ENCODE measurements at places on chromosomes 11 and 22.

DNA sequence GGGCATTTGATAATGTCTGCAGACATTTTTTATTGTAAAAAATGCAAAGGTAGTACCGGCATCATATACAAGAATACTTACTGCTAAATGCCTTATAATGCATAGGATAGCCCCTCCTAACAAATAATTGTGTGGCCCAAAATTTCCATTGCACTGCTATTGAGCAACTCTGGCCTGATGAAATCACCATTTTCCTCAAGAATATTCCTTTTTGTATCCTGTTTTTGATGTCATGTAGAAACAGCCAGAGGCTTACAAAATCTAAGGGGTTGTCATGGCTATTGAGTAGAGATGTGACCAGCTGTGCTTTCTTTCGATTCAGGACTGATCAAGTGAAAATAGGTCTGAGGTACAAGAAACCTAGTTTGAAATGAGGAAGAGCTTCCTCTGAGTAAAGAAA, 854.3 kb downstream of the KCNA4 start:
- DNase-seq, result no peak

GRCh38 chr22:27387561-27387960, 414.0 kb downstream of the MN1 start:
- DNase-seq, result no peak

GRCh38 chr22:30720263-30720837, 25.7 kb downstream of the OSBP2 start:
- no peak for DNase-seq

- no peak for DNase-seq
These were observed 51.2 kb downstream of the CSTF3 start for GRCh38 chr11:33110083-33110482.

DNA sequence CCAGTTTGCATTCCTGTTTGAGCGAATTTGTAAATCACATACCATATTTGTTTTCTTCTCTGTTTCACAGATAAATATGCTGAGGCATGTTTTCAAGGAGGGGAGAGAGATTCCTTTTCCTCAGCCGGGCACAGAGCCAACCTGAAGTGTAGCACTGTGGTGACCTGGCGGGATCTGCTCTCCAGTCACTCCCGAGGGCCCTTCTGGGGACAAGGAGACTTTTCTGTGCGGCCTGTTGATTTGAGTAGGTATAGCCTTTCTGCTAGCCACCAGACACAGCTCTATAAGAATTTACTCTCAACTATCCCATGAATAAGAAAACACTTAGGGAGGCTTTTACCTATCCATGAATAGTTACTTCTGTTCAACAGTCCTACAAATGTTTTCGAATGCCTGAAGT, 63.5 kb upstream of the FDX1 start:
- DNase-seq, result no peak

DNA sequence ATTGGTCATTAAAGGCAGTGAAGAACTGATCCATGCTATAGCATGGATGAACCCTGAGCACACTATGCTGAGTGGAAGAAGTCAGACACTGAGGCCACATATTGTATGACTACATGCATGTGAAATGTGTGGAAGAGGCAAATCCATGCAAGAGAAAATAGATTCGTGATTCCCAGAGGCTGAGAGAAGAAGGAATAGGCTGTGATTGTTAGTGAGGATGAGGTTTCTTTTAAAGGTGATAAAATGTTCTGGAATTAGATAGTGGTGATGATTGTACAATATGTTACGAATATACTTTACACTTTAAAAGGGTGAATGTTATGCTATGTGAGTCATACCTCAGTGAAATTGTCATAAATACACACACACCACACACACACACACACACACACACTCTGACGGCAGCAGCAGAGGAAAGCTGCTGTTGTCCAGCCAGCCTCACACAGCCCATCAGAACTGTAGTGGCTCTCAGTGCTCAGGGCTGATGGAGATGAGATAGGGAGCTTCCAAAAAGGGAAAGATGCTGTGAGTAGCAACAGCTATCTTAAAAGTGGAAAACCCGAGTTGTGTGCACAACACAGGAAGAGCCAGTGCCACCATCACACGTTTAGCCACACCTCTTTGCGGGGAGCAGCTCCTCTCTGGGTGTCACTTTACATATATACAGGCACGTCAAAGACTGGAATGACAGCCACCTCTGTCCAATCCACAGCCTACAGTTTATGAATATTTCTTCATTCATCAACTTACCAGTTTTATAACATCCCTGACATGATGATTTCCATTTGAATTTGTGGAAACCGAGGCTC, 153.0 kb downstream of the SPATA19 start:
- DNase-seq, result no peak

DNA sequence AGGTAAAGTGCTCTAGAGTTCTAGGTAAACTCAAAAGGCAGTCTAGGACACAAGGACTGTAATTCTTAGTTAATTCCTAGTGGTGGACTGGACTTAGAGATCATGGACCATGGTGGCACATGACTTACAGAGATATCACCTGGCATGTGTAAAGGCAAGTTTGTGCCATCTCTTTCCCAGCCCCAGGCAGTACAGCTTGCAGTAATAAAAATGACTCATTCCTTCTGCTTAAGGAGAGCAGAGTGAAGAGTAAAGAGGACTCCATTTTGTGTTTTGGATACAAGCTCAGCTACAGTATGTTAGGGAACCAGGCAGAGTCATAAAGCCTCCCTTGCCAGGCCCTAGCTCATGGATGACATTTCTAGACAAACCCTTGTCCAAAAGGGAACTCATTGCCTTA, 629.9 kb downstream of the JRKL start:
- DNase-seq, result no peak

DNA sequence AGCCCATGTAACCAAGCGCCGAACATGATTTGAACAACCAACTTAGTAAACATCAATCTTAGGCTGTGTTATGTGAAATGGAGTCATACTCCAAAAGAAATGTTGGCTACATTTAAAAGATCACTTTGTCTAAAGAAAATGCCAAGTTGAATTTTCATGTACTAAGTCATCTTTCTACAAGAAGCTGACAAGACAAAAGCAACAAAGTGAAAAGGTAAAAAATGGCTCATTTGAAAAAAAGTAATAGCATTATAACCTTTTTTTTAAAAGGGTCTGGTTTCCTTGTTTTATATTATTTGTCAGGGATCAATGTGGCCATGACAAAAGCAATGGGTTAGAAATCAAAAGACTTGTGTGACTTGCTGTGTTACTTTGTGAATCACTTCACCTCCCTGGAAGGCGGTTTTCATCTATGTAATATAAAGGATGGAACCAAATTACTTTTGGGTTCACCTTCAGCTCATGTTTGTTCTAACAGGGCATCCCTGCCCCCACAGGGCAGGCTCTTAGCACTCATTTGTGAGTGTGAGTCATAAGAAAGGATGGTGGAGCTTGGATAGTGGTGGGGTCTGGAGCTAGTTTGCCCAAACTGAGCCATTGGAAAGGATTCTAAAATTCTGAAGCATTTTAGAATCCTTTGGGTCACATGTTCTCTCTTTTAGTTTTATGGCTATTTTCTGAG, 131.9 kb upstream of the MTMR2 start:
- no peak for DNase-seq

GRCh38 chr22:49100316-49100715, 727.4 kb downstream of the BRD1 start:
- no peak for DNase-seq

DNA sequence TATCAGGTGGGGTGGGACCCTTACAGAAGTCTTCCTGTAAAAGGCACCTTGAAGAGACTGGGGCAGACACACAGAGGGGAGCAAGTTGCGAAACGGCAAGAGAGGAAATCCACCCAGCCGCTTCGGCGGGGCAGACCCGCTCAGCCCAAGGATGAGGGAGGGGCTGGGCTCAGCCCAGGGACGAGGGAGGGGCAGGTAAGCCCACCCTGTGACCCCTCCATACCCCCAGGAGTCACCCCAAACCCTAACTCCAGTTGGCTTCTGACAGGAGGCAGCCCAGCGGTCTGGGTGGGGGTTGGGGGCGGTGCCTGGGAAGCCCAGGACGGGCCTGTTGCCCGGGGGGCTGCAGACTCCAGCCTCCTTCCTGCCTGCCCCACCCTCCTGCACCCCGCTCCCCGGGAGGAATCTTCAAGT, 965 bp downstream of the OSBPL5 start:
- DNase-seq, result no peak

DNA sequence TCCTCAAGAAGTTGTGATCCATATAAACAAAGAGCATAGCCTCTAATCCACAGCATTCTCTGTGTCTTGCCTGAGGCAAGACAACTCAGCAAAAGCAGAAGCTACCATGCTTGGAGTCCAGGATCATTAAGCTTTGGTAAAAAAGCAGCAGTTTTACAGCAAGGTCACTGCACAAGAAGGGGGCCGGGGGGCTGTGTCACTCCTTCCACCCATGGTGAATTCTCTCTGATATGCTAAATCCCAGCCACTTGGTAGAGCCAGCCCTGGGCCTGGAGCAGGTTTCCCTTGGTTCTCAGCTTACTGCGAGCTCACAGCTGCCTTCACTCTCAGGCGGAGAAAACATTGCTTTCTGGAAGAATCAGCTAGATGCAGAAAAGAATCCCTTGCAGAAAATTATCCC, 144.7 kb downstream of the TENM4 start:
- DNase-seq, result no peak

- no peak for DNase-seq
These were observed 219.3 kb downstream of the BUD13 start for GRCh38 chr11:116553482-116553881.

DNA sequence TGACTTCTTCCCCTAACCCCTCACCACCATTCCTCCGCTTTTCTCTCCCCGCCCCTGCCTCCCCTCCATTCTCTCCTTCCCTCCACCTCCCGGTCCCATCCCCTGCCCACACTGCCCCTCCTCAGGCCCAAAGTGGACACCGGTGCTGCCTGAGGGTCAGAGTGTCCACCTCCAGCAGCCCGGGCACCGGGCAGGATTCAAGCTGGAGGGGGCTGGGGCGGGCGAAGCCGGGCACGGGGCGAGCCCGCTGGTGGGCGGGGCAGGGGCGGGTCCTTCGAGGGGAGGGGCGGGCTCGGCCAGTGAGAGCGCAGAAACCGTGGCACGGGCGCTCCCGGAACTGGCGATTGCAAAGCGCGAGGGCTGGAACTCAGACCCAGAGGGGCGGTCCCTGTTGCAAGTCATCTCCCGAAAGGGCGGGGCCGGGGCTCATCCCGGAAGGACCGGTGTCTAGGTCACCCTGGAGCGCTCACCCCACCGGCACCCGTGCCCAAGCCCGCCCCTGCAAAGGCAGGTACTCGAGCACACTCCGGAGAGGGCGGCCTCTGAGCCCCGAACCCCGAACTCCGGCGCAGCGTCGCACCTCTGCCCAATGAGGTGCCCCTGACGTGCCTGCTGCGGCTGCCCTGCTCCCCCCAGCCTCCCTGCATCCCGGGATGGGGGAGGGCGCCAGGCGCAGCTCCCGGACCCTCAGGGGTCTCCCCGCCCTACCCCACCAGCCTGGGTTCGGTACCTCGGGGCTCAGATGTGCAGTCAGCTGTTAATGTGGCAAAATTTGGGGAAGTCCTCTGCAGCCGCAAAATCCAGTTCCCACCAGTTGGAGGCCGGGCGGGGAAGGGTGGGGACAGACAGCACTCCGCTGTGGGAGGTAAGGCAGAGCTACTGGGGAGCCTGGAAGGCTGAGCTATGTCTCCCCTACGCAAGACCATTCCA, 16.5 kb upstream of the CDKN1C start:
- peak; percentile 78 for DNase-seq

- no peak for DNase-seq
These were observed 25.4 kb downstream of the FXYD6 start for GRCh38 chr11:117851106-117851505.

GRCh38 chr11:102749101-102749722, 24.5 kb upstream of the MMP8 start:
- no peak for DNase-seq

- no peak for DNase-seq
These were observed 151.5 kb upstream of the CTSC start for GRCh38 chr11:88489030-88489429.

DNA sequence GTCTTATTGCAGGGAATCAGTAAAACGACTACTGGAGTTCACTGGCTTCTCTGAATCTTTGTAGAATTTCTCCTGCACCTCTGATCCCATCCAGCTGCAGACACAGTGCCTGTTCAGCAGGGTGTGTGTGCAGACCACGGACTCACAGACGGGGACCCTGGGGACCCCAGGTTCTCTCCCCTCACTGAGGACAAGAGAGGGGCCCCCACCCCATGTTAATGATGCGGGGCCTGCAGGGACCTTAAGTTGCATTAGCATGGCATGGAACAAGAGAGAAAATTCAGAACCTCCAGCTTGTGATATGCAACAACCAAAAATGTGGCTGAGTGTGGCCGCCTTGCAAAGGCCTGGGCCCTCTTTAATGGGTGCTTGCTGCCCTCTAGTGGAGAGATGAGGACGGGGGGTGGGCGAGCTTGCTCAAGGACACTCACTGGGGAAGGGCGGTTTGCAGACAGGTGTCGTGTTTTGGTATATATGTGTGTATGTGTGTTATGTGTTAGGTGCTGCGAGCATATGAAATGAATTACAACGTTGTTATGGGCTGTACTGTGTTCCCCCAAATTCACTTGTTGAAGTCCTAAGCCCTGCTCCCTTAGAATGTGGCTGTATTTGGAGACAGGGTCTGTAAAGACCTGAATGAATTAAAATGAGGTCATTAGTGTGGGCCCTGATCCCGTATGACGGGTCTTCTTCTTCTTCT, 84.4 kb upstream of the SEPTIN5 start:
- peak; percentile 82 for DNase-seq

- no peak for DNase-seq
These were observed 398.6 kb upstream of the ANO5 start for GRCh38 chr11:21794306-21794705.

DNA sequence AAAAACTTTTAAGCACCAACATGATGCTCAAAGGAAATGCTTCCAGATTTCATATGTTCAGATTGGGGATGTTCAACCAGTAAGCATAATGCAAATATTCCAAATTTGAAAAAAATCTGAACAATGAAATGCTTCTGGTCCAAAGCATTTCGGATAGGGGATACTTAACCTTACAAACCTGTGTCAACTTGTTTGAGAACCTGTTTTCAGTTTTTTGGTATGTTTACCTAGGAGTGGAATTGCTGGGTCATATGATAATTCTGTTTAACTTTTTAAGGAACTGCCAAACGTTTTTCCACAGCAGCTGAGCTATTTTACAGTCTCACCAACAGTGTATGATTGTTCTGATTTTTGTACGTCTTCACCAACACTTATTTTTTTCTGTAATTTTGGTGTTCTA, 23.7 kb downstream of the FAR1 start:
- no peak for DNase-seq

GRCh38 chr11:107439586-107440167, 17.9 kb downstream of the CWF19L2 start:
- DNase-seq, result no peak

GRCh38 chr11:13924801-13925327, 37.7 kb upstream of the SPON1 start:
- DNase-seq, result no peak

DNA sequence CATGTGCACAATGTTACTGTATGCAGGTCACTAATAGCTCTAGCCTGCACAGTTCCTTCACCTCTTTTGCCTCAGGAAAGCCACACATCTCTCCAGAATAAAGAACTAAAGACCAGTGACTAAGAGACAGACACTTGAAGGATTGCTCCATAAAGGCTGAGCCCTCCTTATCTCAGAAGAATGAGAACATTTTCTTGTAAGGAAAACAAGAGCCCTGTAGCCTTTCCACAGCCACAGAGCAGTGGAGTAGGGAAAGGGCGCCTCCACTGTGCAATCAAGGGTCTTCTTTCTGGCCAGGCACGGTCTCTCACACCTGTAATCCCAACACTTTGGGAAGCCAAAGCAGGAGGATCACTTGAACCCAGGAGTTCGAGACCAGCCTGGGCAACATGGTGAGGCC, 202.6 kb upstream of the TMEM45B start:
- no peak for DNase-seq

GRCh38 chr11:34448223-34448994, 9.7 kb downstream of the CAT start:
- DNase-seq, result no peak
